Liver (tissue), 10 donors: ENCODE measurements at places on chromosomes 3 and 15.

DNA sequence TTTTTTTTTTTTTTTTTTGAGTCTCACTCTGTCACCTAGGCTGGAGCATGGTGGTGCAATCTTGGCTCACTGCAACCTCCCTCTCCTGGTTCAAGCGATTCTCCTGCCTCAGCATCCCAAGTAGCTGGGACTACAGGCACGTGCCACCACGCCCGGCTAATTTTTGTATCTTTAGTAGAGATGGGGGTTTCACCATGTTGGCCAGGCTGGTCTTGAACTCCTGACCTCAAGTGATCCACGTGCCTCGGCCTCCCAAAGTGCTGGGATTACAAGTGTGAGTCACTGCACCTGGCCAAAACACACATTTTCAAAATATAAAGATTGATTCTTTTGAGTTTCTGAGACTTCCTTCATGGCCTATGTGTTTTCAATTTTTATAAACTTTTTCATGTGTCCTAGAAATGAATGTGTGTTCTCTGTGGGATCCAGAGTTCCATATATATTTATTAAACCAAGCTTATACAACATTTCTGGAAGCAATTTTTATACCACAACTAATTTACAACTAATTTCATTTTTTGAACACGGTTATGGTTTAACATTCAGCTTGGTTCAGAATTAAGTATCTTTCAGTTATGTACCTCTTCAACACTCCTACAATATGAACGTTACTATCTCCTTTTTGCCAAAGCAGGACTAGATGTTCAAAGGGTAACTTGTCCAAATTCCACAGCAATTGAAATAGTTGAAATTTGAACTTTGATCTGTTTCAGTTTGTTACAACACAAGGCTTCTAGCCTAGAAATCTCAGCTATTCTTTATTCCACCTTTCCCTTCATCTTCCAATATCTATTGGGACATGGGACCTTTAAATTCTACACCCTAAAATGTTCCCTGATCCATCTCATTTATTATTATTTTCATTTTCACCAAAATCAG lies 1.5 kb downstream of the ACAD11 start:
- no peak for DNase-seq

DNA sequence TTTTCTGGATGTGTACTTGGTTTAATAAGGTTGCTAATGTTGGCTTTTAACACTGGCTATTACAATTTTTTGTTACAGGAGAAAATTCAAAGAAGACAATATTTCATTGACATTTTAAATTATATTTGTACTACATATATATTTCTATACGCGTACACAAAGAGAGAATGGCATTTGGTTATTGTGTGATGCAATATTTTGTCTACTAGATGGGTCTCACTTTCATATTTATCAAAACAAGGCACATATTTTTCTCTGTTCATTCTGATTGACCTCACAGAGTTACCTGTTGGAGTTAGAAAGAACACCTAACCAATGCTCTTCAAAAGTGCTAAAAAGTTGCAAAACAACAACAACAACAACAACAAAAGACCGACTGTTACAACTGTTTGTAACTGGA lies 50.2 kb upstream of the VGLL3 start:
- DNase-seq = no peak

GRCh38 chr15:64640146-64640871 lies 135.1 kb downstream of the RBPMS2 start:
- DNase-seq = no peak

DNA sequence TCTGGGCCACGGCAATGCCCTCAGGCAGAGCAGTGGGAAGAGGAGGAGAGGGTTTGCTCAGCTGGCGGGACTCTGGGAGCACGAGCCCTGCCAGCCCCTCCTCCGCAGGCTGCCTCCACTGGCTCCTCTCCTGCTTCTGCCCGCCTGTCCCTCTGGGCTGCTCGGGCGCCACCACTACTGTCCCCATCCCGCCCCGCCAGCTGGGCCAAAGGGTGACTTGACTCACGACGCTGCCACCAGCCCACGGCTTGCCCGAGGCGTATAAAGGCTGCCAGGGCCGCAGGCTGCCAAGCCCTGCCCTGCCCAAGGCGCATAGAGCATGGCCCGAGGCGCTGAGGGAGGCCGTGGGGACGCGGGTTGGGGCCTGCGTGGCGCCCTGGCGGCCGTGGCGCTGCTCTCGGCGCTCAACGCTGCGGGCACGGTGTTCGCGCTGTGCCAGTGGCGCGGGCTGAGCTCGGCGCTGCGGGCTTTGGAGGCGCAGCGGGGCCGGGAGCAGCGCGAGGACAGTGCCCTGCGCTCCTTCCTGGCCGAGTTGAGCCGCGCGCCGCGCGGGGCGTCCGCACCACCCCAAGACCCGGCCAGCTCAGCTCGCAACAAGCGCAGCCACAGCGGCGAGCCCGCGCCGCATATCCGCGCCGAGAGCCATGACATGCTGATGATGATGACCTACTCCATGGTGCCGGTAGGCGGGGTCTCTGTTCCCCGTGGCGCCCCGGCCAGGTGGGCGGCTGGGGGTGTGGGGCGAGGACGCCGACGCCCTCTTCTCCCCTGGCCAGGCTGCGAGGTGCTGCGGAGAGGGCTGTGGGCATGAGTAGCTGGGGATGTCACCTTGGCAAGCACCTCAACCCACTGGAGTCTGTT lies at the start of gene GLDN:
GLDN (plus strand) TSS at position 290 of the 861 bp plus-strand sequence; CDS start at position 320, 30 bp downstream.
- DNase-seq = no peak

DNA sequence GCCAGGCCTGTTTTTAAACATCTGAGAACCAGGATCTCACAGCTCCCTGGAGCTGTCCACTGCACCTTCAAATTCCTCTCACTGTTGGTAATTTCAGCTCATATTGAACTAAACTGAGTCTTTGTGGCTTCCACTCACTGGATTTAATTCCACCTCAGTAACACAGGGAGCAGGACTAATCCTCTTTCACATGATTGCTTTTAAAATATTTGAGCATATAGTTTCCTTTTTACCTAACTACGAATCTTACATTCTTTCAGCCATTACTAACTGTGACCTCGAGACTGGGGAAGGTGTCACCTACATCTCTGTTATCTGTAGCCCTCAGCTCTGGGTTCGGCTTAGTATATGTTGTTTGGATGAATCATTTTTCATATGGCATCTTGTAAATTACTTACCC lies 194.3 kb upstream of the C2CD4B start:
- no peak for DNase-seq

DNA sequence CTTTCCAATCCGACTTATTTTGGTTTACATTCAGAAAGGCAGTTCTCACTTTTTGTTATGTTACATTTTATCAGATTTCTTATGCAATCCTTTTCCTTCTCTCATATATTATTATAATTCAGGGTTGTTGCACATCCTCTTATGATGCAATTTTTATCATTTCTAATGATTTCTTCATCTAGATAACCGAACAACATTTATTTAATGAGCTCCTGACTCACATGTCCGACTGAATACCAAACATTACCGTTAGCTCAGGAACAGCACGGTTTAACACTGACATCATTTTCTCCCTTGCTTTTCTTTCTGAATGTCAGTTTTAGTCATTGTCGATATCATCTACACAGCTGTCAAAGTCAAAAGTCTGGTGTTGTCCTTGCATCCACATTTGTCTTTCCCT lies 199.2 kb downstream of the BCHE start:
- DNase-seq = no peak

- no peak for DNase-seq
These were observed 11.2 kb downstream of the EHHADH start for GRCh38 chr3:185242642-185243041.

- no peak for DNase-seq
These were observed 51.0 kb upstream of the ATOSA start for GRCh38 chr15:52730173-52730572.

GRCh38 chr3:45491344-45491743 lies 103.0 kb downstream of the LARS2 start:
- DNase-seq = no peak
